GM12878 (cell line): ENCODE measurements at places on chromosomes 7 and 10. TPM values are rescaled to one million over a fixed set of nuclear protein-coding genes. Genes with fewer than 3 reads are reported as not detected.

GRCh38 chr7:100895956-100896731, 456 bp upstream of the ACHE start:
- DNase-seq = no peak

GRCh38 chr7:41252957-41253356, 449.9 kb downstream of the INHBA start:
- no peak for DNase-seq

RTKN2 gene
- 0.10 TPM in 1 of 2 replicates, not detected in the other for total RNA-seq

UNC5B gene
- 0.08 and 0.11 TPM in 2 replicates for total RNA-seq

GRCh38 chr10:29634105-29634504, 666 bp downstream of the SVIL start:
- no peak for DNase-seq
